NCI-H1417 (cell line): ENCODE measurements at places on chromosomes 11 and 22.

- no peak for DNase-seq
Observed at GRCh38 chr11:118705791-118706545, 26.5 kb upstream of the TREH start.

GRCh38 chr11:12540075-12540680, 134.0 kb upstream of the TEAD1 start:
- DNase-seq = no peak

DNA sequence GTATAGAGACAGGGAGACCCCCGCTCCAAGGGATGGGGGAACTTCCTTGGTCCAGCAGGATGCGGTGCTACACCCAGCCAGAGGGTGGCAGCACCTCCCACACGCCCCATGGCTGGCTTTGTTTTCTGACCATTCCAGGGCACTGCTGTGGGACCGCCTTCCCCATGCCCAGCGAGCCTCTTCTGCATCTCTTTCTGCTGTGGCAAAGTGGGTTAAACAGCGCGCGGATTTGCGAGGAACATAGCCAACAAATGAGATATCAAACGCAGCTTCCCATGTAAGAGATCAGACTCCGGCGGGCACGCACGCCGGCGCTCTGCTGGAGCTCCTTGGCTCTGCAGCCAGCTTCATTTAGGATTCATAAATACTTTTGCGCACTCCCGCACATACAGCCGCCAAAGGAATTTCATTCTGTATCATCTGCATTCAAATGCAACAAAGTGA, 485.8 kb upstream of the CADM1 start:
- DNase-seq = peak; percentile 30

DNA sequence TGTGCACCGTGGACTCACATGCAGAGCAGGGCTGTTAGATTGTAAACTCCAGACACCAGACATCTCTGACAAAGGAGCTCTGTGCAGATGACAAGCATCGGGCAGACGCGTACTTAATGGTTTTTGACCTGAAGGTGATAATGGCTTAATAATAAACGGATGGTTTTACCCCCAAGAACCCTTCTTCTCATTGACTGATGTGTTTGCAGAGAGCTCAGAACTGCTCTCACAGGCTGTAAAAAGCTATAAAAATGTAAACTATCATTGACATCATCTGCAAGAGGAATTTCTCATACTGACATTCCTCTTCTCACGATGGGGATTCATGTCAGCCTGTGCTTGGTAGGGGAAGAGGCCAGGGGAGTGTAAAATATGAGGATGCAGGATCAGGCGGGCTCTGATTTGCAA, 8.6 kb upstream of the ARHGAP8 start:
- DNase-seq = no peak

GRCh38 chr11:46367244-46367915, 14.1 kb upstream of the MDK start:
- DNase-seq = peak; percentile 34

DNA sequence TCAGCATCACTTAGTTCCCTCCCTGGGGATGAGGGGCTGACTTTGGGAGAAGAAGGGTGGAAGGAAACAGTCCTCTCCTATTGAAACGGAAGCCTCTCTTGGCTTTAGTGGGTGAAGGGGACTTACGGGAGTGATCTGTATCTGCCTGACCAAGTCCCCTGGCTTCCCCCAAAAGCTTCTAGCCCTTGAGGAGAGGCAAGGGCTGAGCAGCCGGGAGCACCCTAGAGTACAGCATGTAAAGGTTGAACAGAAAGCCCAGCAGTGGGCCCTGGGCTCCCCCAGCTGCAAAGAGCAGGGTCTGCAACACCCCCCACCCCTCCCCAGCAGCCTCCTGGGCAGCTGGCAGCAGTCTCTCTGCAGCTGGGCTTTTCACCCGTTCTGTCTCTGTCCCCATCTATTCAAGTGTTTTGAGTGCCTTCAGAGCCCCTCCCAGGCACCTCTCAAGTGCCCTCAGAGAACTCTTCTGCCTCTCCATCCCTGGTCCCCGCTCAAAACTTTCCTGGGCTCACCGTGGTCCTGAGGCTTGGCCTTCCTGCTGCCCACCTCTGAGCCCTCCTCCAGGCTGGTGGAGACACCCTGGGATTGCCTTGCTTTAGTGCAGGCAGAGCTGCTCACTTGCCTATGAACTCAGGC, 2.7 kb downstream of the CAPN5 start:
- peak; percentile 71 for DNase-seq

GRCh38 chr11:40139536-40139935, 1319.9 kb downstream of the LRRC4C start:
- DNase-seq = no peak

DNA sequence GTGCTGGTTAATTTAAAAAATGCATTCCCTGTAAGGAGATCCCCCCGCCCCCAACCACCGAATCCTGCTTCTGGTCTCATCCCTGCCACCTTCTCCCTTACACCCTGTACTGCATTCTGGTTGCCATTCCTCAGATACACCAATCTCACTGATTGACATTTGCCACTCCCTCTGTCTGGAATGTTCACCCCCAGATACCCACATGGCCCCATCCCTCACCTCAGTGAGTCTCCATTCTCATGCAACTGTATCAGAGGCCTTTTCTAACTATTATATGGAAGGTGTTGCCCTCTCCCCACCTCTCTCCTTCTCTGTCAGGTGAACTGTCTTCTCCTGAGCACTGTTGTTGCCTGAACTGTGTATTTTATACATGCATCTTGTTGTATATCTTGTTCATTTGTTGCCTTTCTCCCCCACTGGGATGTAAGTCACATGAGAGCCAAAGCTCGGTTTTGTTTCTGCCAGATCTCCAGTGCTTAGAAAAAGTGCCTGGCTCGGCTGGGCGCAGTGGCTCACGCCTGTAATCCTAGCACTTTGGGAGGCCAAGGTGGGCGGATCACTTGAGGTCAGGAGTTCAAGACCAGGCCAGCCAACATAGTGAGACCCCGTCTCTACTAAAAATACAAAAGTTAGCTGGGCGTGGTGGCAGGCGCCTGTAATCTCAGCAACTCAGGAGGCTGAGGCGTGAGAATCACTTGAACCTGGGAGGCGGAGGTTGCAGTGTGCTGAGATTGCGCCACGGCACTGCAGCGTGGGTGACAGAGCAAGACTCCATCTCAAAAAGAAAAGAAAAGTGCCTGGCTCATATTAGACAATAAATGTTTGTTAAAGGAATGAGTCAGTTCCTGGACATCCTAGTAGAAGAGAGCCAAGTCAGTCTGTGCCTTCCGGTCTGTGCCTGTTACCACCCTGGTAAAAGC, 61.0 kb downstream of the TNRC6B start:
- DNase-seq = no peak

GRCh38 chr11:96205460-96205809, 137.6 kb downstream of the MAML2 start:
- no peak for DNase-seq

DNA sequence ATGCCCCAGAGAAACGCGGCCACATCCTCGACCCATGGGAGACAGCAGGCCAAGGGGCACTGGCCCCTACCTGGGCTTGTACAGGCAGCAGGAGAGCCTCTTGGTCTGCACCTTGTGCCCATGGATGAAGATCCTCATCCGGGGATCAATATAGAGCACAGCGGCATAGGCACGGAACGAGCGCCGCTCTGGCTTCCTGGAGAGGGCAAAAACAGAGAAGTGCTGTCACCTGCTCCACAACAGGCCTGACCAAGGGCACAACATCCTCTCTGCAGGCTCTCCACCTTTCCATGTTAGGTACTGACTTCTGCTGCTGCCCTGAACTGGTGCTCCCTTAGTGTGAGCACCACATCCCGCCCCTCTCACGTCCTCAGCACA, 27.2 kb downstream of the MORC2 start:
- DNase-seq = no peak

GRCh38 chr22:38201711-38202436, at the start of gene MAFF:
Gene MAFF (plus strand): TSS chr22:38201994. CDS start chr22:38213854, 11,860 bp downstream.
- DNase-seq = peak; percentile 78

- peak; percentile 46 for DNase-seq
Observed at GRCh38 chr11:47179655-47179991, 2.9 kb upstream of the ARFGAP2 start.

GRCh38 chr11:114346709-114347141, 50.5 kb downstream of the NNMT start:
- no peak for DNase-seq

DNA sequence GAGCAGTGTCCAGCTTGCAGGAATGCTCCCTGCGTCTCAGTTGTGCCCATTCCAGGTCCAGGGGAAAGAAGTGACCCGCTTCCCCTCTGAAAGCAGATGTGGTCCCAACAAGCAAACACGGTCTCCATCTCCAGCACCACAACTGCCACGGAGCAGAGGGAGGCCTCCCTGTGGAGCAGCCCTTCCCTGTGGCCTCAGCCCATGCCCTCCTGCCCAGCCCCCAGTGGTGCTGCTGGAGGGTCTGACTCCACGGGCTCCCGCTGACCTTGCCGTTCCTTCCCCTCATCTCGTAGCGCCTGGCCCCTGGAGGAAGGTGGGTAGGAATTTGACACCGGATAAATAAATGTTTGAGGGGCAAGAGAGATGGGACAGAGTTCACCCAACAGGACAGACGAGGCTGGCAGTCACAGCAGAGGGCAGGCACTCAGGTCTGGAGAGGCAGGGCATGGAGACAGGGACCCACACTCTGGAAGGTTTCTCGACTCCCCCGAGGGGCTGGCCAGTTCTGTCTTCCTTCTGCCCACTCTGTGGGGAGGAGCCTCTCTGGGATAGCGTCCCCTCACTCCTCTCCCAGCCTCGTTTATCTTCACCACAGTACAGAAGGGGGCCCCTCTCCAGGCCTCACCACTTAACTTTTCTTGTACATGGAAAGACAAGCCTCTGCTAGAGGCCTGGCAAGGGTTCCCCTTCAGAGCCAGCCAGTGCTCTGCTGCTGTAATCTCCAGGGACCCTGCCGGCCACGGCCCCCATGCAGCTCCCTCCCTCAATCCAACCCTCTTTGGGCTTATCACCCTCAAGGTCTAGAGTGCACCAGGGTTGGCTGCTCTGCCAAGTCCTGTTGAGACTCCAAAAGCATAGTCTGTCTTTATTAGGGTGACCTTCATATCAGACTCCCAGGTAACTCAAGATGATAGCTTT, 7.5 kb upstream of the ST3GAL4 start:
- no peak for DNase-seq

- no peak for DNase-seq
Observed at GRCh38 chr11:35223991-35224390, 85.0 kb downstream of the CD44 start.

DNA sequence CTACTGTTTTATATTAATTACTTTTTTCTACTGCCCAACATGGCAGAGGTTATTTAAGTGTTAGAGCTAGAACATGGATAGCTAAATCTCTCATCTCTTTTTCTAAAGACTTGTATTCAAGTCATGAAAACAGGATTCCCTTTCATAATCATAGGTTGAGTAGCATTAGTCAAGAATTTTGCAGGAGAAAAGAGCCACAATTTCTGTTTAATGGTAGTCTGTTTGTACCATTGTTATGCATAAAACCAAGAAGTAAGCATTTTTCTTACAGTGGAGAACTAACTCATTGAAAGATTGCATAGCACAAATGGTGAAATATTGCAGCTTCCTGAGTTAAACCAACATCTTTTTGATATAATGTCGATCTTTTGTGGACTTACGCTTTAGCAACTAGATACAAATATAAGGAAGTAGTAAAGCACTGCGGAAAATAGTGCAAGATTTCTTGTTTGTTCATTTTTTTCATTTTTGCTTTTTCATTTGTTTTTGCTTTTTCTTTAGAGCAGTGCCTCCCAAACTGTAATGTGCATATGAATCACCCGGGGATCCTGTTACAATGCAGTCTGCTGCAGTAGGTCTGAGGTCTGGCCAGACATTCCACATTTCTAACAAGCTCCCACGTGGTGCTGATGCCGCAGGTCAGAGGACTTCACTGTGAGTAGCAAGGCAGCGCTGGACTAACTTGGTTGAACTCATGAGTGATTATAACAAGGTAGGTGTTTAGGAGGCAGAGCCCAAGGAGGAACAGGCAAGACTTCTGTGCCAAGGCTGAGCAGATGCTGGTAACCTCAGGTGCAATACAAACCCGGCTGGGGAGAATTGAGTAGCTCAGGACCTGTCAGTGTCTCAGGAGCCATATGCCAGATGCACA, 4.6 kb downstream of the ETS1 start:
- no peak for DNase-seq

DNA sequence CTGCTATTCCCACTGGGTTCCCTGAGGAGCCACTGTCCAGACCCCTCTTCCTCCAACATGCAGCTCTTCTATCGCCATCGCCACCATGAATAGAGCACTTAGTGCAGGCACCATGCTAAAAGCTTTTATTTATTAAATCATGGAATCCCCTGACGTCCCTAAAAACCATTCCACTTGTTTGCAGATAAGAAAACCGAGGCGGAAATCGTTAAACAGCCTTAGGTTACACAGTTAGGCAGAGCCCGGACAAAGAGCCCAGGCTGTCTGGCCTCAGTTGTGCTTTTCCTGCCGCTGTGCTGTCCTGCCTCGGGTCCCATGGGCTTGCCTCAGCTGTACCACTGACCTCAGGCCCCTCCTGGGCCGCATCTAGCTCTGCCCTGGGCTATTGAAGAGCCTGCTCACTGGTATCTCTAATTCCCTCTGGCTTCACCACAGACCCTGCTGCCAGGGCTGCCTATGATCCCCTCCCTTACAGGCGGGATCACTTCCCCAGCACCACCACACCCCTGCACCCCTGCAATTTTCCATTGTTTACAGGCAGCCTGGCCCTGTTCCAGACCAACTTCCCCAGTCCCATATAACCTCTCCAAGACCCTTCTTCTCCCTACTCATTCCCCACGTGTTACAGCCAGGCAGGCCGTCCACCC, 13.0 kb upstream of the TUB start:
- DNase-seq = no peak

GRCh38 chr22:19646383-19646782, 67.9 kb upstream of the SEPTIN5 start:
- DNase-seq = no peak

GRCh38 chr22:24025475-24025874, 14.4 kb downstream of the CABIN1 start:
- no peak for DNase-seq

DNA sequence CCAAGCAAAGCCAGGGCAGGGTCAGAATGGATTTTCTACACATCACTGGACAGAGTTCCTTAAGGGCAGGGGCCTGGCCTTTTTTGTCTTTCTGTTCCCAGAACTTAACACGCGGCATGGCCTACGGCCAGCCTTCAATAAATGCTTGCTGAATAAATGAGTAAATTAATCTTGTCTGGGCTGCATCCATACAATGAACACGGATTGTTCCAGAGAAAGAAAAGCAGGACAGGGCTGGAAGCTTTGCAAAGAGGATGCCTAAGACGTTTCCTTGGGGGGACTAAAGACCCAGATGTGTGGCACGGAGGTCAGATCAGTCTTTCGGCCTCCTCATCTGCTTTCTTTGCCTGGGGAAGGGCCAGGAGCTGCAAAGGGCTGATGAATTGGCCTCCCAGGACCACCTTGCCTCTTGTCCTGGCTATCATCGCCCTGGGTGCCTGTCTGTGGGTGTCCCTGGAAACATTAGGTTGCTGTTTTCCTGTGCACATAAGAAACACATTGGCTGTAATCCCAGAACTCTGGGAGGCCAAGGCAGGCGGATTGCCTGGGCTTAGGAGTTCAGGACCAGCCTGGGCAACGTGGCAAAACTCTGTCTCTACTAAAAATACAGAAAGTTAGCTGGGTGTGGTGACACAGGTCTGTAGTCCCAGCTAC, 20.8 kb upstream of the RFPL3 start:
- no peak for DNase-seq

GRCh38 chr11:109148669-109149068, 273.3 kb upstream of the C11orf87 start:
- no peak for DNase-seq

GRCh38 chr11:74005721-74006517, 3.0 kb downstream of the UCP3 start:
- DNase-seq = no peak

- peak; percentile 62 for DNase-seq
Observed at GRCh38 chr11:63945477-63946163, 6.8 kb downstream of the NAA40 start.
